ENCODE measurements at places on chromosomes 1 and 21.

DNA sequence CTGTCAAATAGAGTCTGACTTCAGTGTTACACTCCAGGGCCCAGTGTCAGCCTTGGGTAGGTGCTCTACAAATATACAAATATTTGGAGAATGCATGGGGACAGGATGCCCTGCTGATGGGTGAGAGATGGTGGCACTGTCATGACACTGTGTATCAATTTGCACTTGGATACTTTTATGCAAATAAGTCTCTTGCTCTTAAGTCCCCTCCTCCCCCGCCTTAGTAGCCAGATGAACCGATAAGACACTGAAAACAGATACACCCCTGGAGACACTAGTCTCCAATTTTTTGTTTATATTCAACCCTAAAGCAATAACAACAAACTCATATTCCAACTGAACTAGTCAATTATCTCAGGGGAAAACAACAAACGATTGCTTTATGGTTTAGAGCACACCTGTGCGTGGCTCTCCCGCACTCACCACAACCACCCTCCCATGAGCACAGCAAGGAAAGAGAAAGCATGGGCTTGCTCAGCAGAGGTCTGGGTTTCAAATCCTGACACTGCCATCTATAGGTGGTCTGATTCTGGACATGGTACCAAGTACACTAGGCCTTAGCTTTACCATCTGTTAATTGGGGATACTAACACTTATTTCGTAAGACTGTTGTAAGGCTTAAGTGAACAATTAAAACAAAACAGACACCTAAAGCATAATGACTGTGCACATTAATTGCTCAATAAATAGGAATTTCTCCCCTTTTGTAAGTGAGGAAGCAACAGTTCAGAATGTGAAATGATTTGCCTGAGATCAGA lies 50.3 kb downstream of the HIVEP3 start:
- no peak for DNase-seq

- no peak for DNase-seq
Measured at GRCh38 chr1:91513160-91513559, 12.5 kb downstream of the CDC7 start.

- DNase-seq = no peak
Measured at GRCh38 chr1:47687631-47688460, 250.0 kb downstream of the FOXD2 start.

- peak; percentile 39 for DNase-seq
Measured at GRCh38 chr1:47694011-47694890, 256.4 kb downstream of the FOXD2 start.

- DNase-seq = no peak
Measured at GRCh38 chr1:24803220-24803619, 58.0 kb downstream of the CLIC4 start.

DNA sequence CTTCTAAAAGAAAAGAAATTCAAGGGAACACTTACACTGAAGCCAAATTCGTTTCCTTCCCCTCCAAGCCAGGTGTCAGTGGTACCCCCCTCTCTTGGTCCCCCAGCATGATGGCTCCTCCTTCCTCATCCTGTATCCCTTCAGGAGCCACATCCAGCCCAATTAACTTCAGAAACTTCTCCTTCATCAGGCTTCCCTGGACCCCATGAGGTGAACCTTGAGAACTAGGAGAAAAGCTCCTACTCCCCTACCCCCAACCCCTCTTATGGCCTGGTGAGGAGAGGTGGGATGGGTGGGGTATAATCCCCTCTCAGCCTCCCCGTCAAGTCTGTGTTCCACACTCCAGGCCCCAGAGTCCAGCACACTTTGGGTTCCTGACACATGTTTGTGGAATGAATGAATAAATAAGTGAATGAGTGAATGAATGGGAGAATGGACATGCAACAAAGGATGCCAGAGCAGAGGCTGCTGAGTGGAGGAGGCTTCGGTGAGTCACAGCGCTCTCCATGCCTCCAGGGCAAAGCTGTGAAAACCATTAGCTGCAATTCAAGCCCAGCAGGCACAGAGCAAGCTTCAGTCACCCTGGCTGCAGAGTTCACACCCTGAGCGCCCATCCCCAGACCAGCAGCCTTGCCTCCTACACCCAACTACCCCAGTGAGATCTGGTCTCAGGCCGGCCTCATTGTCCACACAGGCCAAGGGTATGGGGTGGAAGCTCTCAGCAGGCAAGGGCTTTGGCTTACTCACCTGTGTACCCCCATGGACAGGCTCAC lies 43.8 kb downstream of the BATF3 start:
- no peak for DNase-seq

- no peak for DNase-seq
Measured at GRCh38 chr1:158992787-158993312, 16.9 kb upstream of the IFI16 start.

DNA sequence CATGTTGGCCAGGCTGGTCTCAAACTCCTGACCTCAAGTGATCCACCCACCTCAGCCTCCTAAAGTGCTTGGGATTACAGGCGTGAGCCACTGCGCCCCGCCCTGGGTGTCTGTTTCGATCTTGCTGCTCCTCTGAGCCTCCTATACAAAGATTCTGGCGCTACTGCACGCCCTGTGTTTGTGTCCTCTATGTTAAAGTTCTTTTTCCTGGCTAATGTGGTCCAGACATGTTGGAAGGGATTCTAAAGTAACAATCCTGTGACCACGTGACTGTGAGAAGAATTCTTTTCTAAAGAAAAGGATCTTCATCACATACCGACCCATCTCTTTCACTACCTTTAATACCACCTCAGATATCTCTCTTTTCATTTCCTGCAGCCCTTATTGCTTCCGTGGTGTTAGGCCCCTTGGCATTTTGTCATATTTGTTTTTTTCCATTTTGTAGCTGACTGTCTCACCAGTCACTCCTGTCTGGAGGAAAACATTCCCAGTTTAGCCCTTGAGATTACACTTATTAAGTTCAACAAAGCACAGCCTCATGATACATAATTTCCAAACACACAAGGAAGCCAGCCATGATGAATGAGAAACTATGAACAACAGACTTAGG lies 27.2 kb upstream of the ENO1 start:
- no peak for DNase-seq

GRCh38 chr1:51877434-51878307 lies 856 bp downstream of the NRDC start:
- no peak for DNase-seq

GRCh38 chr1:177659281-177659680 lies 310.6 kb downstream of the SEC16B start:
- DNase-seq = no peak

DNA sequence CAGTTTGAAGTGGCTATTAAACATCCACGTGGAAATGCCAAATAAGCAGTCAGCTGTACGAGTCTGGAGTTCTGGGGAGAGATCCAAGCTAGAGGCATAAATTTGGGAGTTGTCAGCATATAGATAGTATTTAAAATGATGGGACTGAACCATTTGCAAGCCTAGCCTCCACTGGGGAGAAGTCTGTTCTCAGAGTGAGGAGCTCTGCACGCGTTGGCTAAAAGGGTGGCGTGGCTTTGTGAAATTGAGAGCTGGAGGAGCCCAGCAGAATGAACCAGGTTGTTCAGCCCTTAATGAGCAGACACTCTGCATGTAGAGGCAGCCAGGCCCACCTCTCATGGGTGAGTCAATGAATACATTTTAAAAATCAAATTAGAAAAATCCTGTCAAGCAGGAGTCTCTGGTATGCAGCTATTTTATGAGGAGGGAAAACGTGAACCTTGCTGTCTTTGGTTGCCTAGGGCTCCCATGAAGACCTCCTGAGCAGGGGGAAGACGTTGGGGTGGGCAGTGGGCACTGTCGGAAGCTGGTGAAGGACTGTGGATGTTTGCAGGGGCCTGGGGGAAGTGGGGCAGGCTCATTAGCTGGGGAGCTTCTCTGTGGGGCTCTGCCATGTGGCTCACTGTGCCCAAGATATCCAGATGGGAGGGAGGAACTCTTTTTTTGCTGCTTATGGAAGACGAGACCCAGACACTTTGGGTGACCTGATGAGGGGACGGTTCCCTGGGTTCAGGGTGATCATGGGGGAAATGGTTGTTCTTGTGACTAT lies 18.8 kb downstream of the TMCC2 start:
- DNase-seq = no peak

- no peak for DNase-seq
Measured at GRCh38 chr1:155083865-155084721, 5.5 kb downstream of the EFNA3 start.

- no peak for DNase-seq
Measured at GRCh38 chr1:10304295-10304694, 93.9 kb downstream of the KIF1B start.

Measured in liver (tissue), 10 donors.